ENCODE measurements at places on chromosomes 2 and 18.

DNA sequence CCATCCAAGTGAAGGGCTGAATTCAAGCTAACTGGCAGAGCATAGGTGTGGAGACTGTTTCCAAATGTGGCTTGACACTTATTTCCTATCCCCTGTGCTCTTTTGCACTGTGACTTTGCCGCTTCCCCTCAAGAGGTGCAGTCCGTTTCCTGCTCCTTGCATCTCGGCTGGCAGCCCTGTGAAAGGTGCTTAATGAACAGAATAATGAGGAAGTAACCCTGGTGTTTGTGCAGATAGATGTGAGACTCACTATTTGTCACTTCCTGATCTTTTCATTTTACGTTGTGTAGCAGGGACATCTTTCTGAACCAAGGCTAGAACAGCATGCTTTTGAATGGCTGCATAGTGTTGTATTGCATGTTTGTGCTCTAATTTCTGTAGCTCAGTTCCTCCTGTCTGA lies 60.8 kb downstream of the CEP192 start:
- no peak for DNase-seq

- DNase-seq: no peak
Observed at GRCh38 chr2:46563186-46563585, 83.8 kb downstream of the TMEM247 start.

GRCh38 chr2:68825866-68826265 lies 45.3 kb downstream of the BMP10 start:
- no peak for DNase-seq

- no peak for DNase-seq
Observed at GRCh38 chr2:103153580-103154284, 391.9 kb downstream of the TMEM182 start.

GRCh38 chr2:71008342-71008741 lies 13.7 kb upstream of the TEX261 start:
- DNase-seq: no peak

DNA sequence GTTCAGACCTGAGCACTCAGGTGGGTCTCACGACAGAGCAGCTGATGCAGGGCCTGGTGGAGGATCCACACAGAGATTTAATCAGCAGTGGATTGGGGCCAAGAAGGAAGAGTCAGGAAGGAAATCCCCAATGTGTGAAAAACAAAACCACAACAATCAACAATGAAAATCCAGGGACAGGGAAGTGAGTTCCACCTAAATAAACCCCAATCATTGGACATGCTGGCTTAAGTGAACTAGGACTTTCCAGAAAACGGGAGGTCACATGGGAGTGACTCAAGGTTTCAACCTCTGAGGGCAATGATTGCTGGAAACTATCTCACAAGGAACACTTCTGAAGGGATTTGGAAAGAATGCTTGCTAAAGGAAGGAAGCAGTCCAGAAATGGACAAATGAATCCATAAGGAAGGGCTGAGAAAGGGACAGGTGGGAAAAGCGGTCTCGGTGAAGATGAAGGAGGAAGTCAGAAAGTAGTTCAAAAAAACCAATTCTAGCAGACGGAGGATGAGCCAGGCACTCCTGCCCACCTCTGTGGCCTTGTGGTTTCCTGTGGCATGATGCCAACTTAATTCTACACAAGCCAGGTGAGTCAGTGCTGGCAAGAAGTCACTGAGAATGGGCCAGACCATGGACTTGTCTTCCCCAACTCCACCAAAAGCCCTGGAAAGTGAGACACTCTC lies 15.4 kb upstream of the XDH start:
- DNase-seq: no peak

- DNase-seq: peak; percentile 38
Observed at GRCh38 chr2:181393472-181393871, 63.7 kb upstream of the ITGA4 start.

- DNase-seq: peak; percentile 85
Observed at GRCh38 chr2:38076710-38077430, 919 bp upstream of the CYP1B1 start.

- no peak for DNase-seq
Observed at GRCh38 chr2:134281815-134282419, 28.0 kb downstream of the MGAT5 start.

DNA sequence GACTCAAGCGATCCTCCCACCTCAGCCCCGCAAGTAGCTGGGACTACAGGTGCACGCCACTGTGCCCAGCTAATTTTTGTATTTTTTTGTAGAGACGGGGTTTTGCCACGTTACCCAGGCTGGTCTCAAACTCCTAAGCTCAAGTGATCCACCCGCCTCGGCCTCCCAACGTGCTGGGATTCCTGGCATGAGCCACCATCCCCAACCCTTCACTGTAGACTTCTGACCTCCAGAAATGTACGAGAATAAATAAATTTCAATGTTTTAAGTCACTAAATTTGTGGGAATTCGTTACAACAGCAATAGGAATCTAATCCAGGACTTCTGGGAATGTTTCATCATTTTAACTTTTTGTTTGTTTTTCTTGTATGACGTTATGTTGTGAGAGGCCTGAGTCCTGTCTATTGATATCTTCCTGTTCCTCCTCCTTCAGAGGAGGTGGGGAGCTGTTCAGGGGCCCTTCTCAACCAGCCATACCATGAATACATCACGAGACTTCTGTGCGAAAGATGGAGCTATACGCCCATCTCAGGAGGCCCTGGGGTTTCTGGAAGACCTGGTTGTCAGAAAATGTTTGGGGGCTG lies 40.0 kb downstream of the TEX44 start:
- DNase-seq: no peak

DNA sequence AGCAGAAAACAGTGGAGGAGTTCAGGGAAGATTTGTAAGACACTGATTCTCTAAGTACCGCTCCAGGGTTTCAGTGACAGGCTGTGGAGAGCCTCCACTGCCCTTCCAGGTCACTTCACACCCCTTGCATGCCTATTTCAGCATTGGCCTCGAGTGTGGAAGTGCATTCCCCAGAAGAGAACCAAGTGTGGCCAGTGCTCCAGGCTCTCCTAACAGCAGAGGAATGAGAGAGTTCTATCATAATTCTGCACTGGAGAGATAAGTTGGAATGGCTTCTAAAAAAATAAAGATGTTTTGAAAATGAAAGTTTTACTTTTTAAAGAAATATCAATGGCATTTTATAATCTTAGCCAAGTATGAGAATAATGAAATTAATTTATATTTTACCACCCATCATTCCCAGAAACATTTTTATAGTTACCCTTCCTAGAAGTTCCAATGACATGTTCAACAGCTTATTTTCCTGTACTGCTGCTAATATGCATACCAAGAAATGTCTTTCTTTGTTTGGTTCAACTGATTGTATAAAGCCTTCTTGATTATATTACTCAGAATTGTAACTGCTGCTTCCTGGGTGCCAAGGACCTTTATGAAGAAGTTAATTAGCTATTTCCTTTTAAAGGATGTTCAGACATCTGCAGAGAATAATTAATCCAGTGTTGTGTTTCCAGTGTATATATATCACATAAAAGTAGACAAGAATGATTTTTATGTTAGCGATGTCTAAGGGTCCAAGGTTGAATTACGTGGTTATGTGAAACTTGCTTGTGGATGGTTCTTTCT lies 61.0 kb upstream of the SERPINE2 start:
- DNase-seq: no peak

- no peak for DNase-seq
Observed at GRCh38 chr2:23436346-23437098, 51.5 kb downstream of the KLHL29 start.

- DNase-seq: no peak
Observed at GRCh38 chr2:240573516-240574385, 5.5 kb downstream of the RNPEPL1 start.

GRCh38 chr2:212858496-212858895 lies 292.9 kb downstream of the IKZF2 start:
- DNase-seq: no peak

- no peak for DNase-seq
Observed at GRCh38 chr2:129767346-129768035, 212.0 kb upstream of the RAB6C start.

All from HTR-8/SVneo (cell line).